NAMALWA (cell line): ENCODE measurements at places on chromosomes 3 and 15.

GRCh38 chr3:188978421-188979171, 193.2 kb upstream of the TPRG1 start:
- no peak for DNase-seq

DNA sequence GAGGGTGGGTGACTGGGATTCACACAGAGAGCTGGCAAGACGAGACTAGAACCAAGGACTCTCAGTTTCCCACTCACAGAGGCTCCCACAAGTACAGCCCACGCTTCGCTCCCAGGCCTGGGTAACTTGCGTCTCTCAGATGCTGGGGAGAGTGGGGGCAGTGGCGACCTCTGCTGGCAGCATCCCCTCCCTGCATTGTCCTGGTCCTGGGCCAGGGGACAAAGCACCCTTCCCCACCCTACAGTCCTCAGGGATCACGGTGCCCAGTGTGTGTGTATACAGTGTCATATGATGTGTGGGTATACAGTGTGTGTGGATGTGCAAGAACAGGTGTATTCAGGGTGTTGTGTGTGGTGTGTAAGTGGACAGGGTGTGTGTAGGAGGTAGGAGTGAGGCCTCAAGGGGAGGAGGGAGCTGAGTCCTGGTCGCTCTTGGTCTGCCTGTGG, 12.8 kb downstream of the VILL start:
- DNase-seq = peak; percentile 30

DNA sequence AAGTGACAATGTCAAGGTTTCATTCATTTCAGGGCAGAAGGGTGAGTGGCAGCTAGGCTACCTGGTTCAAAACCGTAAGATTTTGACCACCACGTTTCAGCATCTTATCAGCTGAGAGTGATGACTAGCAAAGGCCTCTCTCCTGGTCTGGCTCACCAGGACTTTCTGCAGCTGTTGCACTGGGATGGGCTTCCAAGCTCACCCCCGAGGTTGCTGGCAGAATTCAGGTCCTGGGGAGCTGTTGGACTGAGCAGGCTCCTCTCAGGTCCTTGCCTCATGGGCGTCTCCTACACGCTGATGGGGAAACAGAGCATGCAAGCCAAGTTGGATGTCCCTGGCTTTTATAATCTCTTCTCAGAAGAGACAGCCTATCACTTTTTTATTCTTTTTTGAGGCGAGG, 88.8 kb upstream of the RNU6-1 start:
- no peak for DNase-seq

- peak; percentile 8 for DNase-seq
Observed at GRCh38 chr15:56017920-56018319, 24.5 kb upstream of the NEDD4 start.

GRCh38 chr3:2099779-2100191, 1.1 kb downstream of the CNTN4 start:
- DNase-seq = no peak

GRCh38 chr3:63800097-63800496, 19.0 kb upstream of the C3orf49 start:
- no peak for DNase-seq

GRCh38 chr15:89487791-89488190, 8.6 kb downstream of the RHCG start:
- no peak for DNase-seq

DNA sequence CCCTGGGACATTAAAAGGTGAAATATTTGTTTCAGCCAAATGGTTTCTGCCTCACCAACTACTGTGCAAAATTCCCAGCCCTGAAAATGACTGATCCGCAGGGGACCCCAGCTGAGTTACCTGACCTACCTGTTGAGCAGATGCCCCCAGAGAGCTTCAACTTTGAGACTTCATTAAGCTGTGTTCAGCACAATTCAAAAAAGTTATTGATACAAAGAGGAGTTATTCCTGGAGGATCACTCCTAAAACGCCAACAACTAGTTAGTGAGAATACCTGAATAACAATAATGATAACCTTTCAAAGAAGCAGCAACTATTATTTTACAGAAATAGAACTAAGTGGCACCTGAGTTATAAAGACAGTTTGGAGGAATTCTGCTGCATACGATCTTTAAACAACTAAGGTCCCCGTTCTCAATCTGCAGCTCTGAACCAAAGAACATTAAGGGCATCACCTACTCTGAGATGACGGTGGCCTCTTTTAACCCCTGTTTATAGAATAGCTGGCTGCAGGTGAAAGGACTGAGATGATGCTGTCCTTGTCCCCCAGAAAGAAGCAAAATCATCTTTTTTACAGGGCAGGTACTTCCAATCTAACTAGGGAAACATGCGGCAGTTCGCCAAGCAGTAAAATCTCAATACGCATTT, 659 bp downstream of the GADL1 start:
- DNase-seq = no peak
